ENCODE measurements at places on chromosomes 7 and 10. TPM values are rescaled to one million over a fixed set of nuclear protein-coding genes. Genes with fewer than 3 reads are reported as not detected.
A peak's percentile ranks its signal among the peaks of the same experiment; 100 is the strongest.

- no peaks in the 10 kb centered on the region for H3K27me3 ChIP-seq
- no peaks in the 10 kb centered on the region for H3K36me3 ChIP-seq
- DNase-seq = no peak
- no peak overlapping the region for H3K4me3 ChIP-seq
- H3K4me1 ChIP-seq = peaks cover 20% of the 10 kb centered on the region
These were observed 626.0 kb downstream of the ACTR3B start for GRCh38 chr7:153385502-153385901.

Gene PMPCB
- total RNA-seq = 28.7 TPM

Gene DPP6
- total RNA-seq = 7.9 TPM

Gene COL1A2
- 199 TPM for total RNA-seq

- H3K27ac ChIP-seq = peak overlapping the region; percentile 92
- DNase-seq = no peak
- no peaks in the 10 kb centered on the region for H3K36me3 ChIP-seq
- H3K27me3 ChIP-seq = no peaks in the 10 kb centered on the region
- peaks cover 50% of the 10 kb centered on the region for H3K4me1 ChIP-seq
These were observed 700 bp downstream of the SMC3 start for GRCh38 chr10:110568055-110568735.

- H3K4me1 ChIP-seq = no peaks in the 10 kb centered on the region
- no peaks in the 10 kb centered on the region for H3K27me3 ChIP-seq
- no peaks in the 10 kb centered on the region for H3K36me3 ChIP-seq
- H3K4me3 ChIP-seq = no peak overlapping the region
- no peak overlapping the region for H3K27ac ChIP-seq
These were observed 74.7 kb upstream of the CAMK2B start for GRCh38 chr7:44400033-44400511.

Gene ZNF789
- 14.5 TPM for total RNA-seq

Gene RADIL
- total RNA-seq = 16.5 TPM

- peaks cover 29% of the 10 kb centered on the region for H3K4me1 ChIP-seq
- no peak for DNase-seq
- no peak overlapping the region for H3K4me3 ChIP-seq
- H3K27me3 ChIP-seq = no peaks in the 10 kb centered on the region
- peak overlapping the region; percentile 51 for H3K27ac ChIP-seq
- no peaks in the 10 kb centered on the region for H3K36me3 ChIP-seq
These were observed 9.8 kb upstream of the AEBP1 start for GRCh38 chr7:44094365-44094764.

Gene ERVW-1
- total RNA-seq = not detected

Gene HOXA10
- 19.2 TPM for total RNA-seq

- no peaks in the 10 kb centered on the region for H3K36me3 ChIP-seq
- peaks cover 51% of the 10 kb centered on the region for H3K4me1 ChIP-seq
- H3K4me3 ChIP-seq = no peak overlapping the region
These were observed 103.1 kb upstream of the AFAP1L2 start for GRCh38 chr10:114507449-114507848.

DNA sequence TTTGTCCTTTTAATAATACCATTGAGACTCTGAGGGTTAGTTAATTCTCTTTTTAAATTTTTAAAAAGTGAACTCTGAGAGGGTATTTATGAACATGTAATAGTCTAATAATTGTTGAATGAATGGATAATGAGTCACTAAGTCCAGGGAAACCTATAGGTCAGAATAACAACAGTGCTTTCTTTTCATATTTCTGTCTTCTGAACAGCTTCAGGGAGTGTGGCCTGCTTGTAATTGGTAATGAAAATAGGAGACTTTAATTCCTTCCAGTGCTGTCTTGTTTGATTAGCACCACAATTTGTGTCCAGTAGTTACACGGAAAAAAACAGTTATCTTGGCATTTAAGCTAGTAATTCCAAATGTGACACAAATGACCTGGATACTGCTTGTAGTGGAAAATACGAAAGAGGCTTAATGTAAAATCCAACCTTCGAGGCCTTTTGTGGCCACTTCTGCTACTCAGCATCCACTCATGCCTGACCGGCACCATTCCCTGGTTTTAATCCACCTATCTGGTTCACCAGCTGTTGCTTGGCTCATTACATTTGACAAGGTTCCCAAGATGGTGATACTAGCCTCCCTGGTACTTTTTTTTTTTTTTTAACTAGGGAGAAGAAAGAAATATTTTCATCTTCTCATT is 149.3 kb upstream of the IMMP2L start:
- no peaks in the 10 kb centered on the region for H3K4me1 ChIP-seq
- no peak overlapping the region for H3K4me3 ChIP-seq
- no peak for DNase-seq
- no peaks in the 10 kb centered on the region for H3K36me3 ChIP-seq
- H3K27me3 ChIP-seq = no peaks in the 10 kb centered on the region
- no peak overlapping the region for H3K27ac ChIP-seq

- no peaks in the 10 kb centered on the region for H3K36me3 ChIP-seq
- no peak for DNase-seq
- no peak overlapping the region for H3K27ac ChIP-seq
- H3K27me3 ChIP-seq = no peaks in the 10 kb centered on the region
- H3K4me1 ChIP-seq = no peaks in the 10 kb centered on the region
These were observed 10.2 kb downstream of the ACSL5 start for GRCh38 chr10:112384141-112384540.

Gene CLDN15
- 8.6 TPM for total RNA-seq

GRCh38 chr7:101137651-101138212 is 10.8 kb downstream of the SERPINE1 start:
- no peak overlapping the region for H3K4me3 ChIP-seq
- H3K4me1 ChIP-seq = peaks cover 6% of the 10 kb centered on the region
- peak overlapping the region; percentile 64 for H3K27ac ChIP-seq
- DNase-seq = no peak
- no peaks in the 10 kb centered on the region for H3K36me3 ChIP-seq
- H3K27me3 ChIP-seq = no peaks in the 10 kb centered on the region

DNA sequence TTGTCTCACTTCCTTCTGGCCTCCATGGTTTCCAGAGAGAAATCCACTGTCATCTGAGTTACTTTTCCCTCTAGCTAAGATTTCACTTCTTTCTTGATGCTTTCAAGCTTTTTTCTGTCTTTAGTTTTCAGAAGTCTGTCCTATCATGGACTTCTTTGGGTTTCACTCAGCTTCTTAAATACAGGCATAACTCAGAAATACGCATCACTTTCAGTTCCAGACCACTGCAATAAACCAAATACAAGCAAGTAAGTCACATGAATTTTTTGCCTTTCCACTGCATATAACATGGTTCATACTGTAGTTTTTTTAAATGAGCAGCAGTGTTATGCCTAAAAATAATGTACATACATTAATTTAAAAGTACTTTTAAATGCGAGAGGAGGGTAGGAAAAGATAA is 48.7 kb downstream of the STK17A start:
- DNase-seq = no peak
- no peak overlapping the region for H3K4me3 ChIP-seq
- H3K36me3 ChIP-seq = no peaks in the 10 kb centered on the region
- H3K27me3 ChIP-seq = no peaks in the 10 kb centered on the region
- no peak overlapping the region for H3K27ac ChIP-seq

Gene FGFBP3
- 0.74 TPM for total RNA-seq

GRCh38 chr7:138917771-138918170 is 63.4 kb downstream of the KIAA1549 start:
- DNase-seq = no peak
- no peak overlapping the region for H3K27ac ChIP-seq
- H3K27me3 ChIP-seq = no peaks in the 10 kb centered on the region

Gene CACNB2
- 12.8 TPM for total RNA-seq

Gene GIMAP5
- 24.1 TPM for total RNA-seq

All from vagina (tissue), 2 donors.